M059J (cell line): ENCODE measurements at places on chromosomes 6 and 20. TPM values are rescaled to one million over a fixed set of nuclear protein-coding genes. Genes with fewer than 3 reads are reported as not detected.

The SCRT2 gene
- total RNA-seq = not detected in 2 replicates

The TFAP2B gene
- total RNA-seq = 0.10 TPM in 1 of 2 replicates, not detected in the other

The ADGRB3 gene
- 0.62 and 2.0 TPM in 2 replicates for total RNA-seq

The IDH3B gene
- 206 and 210 TPM in 2 replicates for total RNA-seq

The VNN1 gene
- total RNA-seq = 0.20 TPM in 1 of 2 replicates, not detected in the other

DNA sequence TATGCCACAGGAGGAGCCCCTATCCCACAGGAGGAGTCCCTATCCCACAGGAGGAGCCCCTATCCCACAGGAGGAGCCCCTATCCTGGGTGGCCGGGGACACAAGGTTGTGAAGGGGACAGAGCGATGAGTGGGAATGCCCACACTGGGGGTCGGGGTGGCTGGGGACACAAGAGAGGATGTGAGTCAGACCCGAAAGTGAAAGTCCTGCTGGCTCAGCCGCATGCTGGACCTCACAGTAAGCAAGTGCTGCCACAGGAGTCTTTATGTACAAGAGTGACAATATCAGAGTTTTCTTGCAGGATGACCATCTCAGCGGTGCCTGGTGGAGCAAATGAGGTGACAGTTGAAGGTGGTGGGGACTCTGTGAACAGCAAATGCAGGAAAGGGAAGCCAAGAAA, 93.7 kb downstream of the PSMB1 start:
- DNase-seq = peak; percentile 67

DNA sequence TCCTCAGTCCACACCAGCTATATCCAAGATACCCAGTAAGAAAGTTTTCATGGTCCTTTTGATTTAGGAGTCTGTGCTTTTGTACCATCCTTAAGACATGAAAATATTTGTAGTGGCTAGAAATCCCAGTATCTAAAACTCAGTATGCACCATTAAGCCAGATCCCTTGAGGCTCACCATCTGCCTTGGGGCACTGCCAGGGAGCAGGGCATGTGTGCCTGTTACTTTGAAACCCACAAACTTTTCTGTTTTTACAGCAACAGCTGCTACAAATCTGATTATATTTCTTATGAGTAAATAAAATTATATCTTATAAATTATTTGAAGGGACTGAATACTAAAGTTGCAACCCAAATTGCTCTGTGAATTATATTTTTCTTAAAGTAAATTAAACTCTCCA, 290.5 kb upstream of the MANEA start:
- no peak for DNase-seq
